ENCODE measurements at places on chromosomes 16 and 17. TPM values are rescaled to one million over a fixed set of nuclear protein-coding genes. Genes with fewer than 3 reads are reported as not detected.

DNA sequence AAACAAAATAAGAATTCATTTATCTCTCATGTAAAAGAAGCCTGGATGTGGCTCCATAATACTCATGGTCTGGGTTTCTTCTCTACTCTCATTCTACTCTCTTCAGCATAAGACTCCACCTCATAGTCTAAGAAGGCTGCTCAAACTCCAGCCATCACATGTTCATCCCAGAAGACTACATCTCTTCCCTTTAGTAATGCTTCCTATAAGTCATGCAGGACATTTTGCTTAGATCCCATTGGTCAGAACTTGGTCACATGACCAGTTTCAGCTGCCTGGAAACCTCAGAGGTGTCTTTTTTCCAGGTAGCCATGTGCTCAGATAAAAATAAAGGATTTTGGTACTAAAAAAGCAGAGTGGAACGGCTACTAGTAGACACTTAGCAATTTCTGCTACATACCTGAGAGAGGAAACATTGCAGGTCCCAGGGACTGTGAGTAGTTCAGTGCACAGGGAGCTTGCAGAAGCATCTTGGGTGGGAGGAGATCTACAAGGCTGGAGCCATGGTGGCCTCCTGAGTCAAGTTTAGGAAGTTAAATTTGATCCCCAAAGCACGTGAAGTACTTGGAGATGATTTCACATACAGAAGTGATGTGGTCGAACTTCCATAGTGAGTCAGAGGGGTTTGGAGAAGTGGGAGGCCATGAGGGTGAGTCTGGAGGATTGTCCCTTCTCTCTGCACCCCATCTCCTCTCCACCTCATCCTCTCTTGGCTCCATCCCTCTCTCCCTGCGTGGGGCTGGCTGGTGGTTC lies 110.2 kb downstream of the CCDC182 start:
- no peak for DNase-seq

DNA sequence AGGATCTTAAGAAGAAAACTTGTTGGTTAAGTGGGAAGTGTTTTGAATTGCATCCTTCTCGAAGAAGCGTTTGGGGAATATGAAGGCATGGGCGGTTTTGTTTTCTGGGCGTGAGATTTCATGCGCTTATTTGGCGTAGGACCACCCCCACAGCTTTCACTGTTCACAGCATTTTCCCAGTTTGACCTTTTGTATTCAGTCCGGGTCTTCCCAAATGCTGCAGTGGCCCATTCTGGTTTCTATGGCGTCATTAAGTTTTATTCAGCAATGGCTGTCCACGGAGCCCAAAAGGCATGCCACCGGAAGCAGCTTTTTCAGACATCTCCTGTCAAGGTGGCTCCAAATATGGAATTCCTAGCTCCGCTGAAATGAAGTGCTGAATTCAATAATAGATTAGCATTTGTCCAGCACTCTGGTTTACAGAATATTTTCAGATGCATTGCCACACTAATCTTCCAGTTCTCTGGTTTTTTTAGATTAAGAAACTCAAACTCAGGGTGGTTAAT lies 90.6 kb upstream of the FBXO47 start:
- DNase-seq, result no peak

DNA sequence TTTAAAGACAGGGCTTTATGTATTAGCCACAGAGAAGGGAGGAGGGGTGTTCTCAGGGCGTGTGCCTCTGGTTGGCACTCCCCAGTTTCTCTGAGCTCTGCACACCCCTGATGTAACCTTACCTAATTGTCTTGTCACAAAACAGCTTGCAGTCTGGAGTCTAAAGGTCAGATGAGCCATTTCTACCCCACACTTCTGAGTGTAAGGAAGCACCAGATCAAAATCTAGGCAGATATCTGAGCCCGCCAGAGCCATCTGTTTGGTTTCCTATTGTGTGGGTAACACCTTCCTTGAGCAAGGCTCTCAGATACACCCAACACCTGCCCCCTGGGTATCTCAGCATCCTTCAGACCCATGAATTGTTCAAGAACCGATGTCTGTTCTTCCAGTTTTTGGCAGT lies 15.5 kb downstream of the CDH1 start:
- DNase-seq, result no peak

- DNase-seq, result no peak
These were observed 2.0 kb downstream of the CDIP1 start for GRCh38 chr16:4536391-4537106.

CBLN1 gene
- total RNA-seq, result 0.18 TPM

- no peak for DNase-seq
These were observed 57.4 kb downstream of the HS3ST3A1 start for GRCh38 chr17:13544292-13544691.

DNA sequence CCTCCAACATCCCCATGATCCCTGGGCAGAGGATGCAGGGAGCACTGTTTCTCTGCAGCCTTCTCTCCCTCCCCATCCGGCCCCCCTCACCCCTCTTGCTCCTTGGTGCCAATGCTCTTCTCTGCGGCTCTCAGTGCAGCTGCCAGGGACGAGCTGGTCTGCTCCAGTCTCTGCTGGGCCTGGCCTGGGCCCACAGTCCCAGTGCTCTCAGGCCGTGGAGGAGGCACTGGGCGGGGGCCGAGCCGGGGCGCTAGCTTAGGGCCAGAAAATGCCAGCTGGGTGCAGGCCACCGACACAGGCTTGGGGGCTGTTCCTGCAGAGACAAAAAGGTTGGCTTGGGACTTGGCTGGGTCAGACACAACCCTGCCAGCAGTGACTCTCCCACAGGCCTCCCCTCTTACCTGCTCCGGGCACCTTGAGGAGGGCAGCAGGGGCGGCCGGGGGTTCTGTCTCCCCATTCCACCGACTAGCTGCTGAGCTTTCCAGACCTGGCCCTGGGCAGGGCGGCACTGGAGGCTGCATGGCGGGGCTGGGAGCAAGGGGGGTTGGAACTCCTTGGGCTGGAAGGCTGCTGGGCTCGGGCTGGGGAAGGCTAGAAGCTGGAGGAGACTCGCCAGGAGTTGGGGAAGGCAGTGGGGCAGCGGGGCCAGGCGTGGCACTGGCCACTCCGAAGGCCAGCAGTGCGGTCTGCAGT lies 13.8 kb downstream of the CASKIN2 start:
- no peak for DNase-seq

- DNase-seq, result no peak
These were observed 93.4 kb upstream of the METRNL start for GRCh38 chr17:82985973-82986372.

HSD11B2 gene
- total RNA-seq, result not detected

SLFN14 gene
- total RNA-seq, result not detected

TNFRSF12A gene
- total RNA-seq, result 116 TPM

GRCh38 chr17:31803494-31804213 lies 55.4 kb downstream of the COPRS start:
- DNase-seq, result no peak

- no peak for DNase-seq
These were observed 429.0 kb downstream of the MAF start for GRCh38 chr16:79171504-79171903.

FNDC8 gene
- total RNA-seq, result not detected

Measured in gastrocnemius medialis (tissue), 4 donors.